Transverse colon (tissue), 4 donors: ENCODE measurements at places on chromosomes 11 and 22. TPM values are rescaled to one million over a fixed set of nuclear protein-coding genes. Genes with fewer than 3 reads are reported as not detected.

- no peaks in the 10 kb centered on the region for H3K36me3 ChIP-seq
- DNase-seq = no peak
- peaks cover 81% of the 10 kb centered on the region for H3K4me1 ChIP-seq
- H3K27me3 ChIP-seq = no peaks in the 10 kb centered on the region
- no peak overlapping the region for H3K4me3 ChIP-seq
- peak overlapping the region; percentile 79 for H3K27ac ChIP-seq
Observed at GRCh38 chr11:12121011-12121410, 10.6 kb downstream of the MICAL2 start.

DNA sequence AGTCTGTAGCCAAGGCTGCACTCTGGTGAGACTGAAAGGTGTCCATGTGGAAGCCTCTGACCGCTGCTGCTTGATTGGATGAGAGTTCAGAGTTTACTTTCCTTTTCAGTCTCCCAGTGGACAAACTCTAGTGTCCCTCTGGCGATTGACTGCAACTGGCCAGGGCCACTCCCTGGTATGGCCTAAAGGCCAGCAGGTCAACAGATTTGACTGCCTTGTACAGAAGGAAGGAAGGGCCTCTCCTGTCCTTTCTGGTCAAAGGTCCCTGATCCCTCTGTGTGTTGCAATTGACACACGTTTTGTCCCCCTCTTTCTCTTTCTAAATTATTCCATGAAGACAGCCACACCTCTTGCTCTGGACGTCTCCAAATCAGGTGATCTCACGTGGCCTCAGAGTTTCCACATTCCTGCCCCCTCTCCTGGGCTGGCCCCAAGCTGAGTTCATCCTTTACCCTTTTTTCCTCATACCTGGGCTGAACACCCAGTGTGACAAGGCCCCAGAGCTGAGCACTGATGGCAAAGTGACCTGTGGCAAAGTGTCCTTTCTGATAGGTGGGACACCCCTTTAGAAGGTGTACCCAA lies 18.7 kb upstream of the FBLN1 start:
- H3K4me3 ChIP-seq = no peak overlapping the region
- H3K36me3 ChIP-seq = no peaks in the 10 kb centered on the region
- H3K4me1 ChIP-seq = no peaks in the 10 kb centered on the region
- no peak for DNase-seq
- no peak overlapping the region for H3K27ac ChIP-seq

The KCNJ5 gene
- 0.95 TPM for total RNA-seq

The OR10D3 gene
- not detected for total RNA-seq

DNA sequence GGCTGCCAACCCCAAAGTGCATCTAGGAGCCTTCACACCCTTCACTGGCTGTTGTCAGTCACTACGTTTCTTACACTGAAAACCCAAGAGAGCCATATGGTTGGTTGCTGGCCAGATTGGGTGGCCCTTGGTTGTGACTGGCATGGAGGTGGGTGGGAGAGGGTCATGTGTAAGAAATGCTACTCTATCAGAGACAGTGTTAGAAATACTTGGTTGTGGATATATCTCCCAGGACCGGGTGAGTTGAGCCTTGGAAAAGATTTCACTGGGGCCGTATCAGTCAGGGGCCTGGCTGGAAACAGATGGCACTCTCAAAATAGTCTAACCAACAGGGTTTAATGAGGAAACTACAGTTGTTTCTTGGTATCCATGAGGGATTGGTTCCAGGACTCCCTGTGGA lies 15.2 kb downstream of the ENDOD1 start:
- H3K4me3 ChIP-seq = no peak overlapping the region
- peaks cover 27% of the 10 kb centered on the region for H3K4me1 ChIP-seq
- no peak overlapping the region for H3K27ac ChIP-seq
- DNase-seq = no peak
- H3K27me3 ChIP-seq = no peaks in the 10 kb centered on the region
- H3K36me3 ChIP-seq = no peaks in the 10 kb centered on the region

- H3K27ac ChIP-seq = no peak overlapping the region
- no peak for DNase-seq
- H3K36me3 ChIP-seq = no peaks in the 10 kb centered on the region
- H3K27me3 ChIP-seq = no peaks in the 10 kb centered on the region
- H3K4me1 ChIP-seq = no peaks in the 10 kb centered on the region
- H3K4me3 ChIP-seq = no peak overlapping the region
Observed at GRCh38 chr22:27476729-27477128, 324.8 kb downstream of the MN1 start.

The OR51B2 gene
- not detected for total RNA-seq

The FBLN1 gene
- total RNA-seq = 48.6 TPM
